ENCODE measurements at places on chromosomes 7 and 10. TPM values are rescaled to one million over a fixed set of nuclear protein-coding genes. Genes with fewer than 3 reads are reported as not detected.

DNA sequence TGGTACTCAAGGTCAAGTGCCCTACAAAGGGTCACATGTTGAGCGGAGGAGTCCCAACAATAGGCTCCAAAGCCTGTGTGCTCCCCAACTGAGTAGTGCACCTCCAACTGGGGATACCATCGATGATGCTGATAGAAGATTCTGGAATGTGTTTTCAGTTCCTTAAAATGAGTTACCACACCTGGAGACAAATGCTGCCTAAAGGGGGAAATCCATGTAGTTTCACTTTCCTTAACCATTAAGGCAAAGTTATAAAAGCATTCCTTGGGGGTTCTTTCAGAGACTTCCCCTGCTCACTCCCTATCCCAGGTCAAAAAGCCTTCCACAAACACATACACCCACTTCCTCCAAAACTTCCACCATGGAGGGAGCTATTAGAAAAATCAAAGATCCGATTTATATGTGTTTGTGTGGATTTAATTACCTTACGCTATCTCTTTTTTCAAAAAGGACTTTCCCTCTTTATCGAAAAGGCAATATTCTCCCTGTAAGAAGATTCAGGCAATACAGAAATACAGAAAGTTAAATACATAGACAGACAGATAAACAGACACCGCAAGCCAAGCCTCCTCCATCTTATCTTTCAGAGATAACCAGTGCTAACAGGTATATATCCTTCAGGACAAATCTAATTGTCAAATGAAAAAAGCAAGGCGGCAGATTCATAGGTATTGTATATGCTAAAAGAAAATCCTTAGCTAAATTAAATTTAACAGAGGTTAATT, 135.9 kb upstream of the ASAH2 start:
- H3K4me1 ChIP-seq, result peaks cover 24% of the 10 kb centered on the region
- H3K4me3 ChIP-seq, result no peak overlapping the region
- H3K27me3 ChIP-seq, result no peaks in the 10 kb centered on the region
- DNase-seq, result no peak
- no peaks in the 10 kb centered on the region for H3K36me3 ChIP-seq
- no peak overlapping the region for H3K27ac ChIP-seq

DNA sequence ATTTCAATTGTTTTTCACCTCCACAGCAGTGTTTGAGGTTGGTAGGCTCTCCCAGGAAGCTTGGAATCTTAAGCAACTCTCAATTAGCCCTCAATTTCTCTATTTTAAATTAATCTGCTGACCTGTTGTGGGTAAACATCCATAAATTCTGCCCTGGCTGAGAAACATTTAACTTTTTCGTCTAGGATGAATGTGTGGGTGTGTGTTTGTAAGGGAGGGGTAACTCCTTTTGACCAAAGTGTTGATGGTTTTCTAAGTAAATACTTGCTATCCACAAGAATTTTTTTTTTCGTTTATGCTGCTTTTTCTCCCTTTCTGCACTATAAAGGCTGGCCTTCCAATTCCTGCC, 973 bp downstream of the PPP3CB start:
- H3K4me1 ChIP-seq, result peaks cover 34% of the 10 kb centered on the region
- DNase-seq, result no peak
- peak overlapping the region; percentile 93 for H3K4me3 ChIP-seq
- no peaks in the 10 kb centered on the region for H3K27me3 ChIP-seq
- no peaks in the 10 kb centered on the region for H3K36me3 ChIP-seq
- peak overlapping the region; percentile 96 for H3K27ac ChIP-seq

- no peaks in the 10 kb centered on the region for H3K36me3 ChIP-seq
- no peak overlapping the region for H3K4me3 ChIP-seq
- no peak overlapping the region for H3K27ac ChIP-seq
- H3K4me1 ChIP-seq, result no peaks in the 10 kb centered on the region
- no peaks in the 10 kb centered on the region for H3K27me3 ChIP-seq
- no peak for DNase-seq
Observed at GRCh38 chr10:27982875-27983543, 15.9 kb downstream of the ODAD2 start.

- no peaks in the 10 kb centered on the region for H3K4me1 ChIP-seq
- no peaks in the 10 kb centered on the region for H3K27me3 ChIP-seq
- no peaks in the 10 kb centered on the region for H3K36me3 ChIP-seq
- no peak overlapping the region for H3K4me3 ChIP-seq
Observed at GRCh38 chr10:2873769-2874168, 193.6 kb upstream of the PFKP start.

DNA sequence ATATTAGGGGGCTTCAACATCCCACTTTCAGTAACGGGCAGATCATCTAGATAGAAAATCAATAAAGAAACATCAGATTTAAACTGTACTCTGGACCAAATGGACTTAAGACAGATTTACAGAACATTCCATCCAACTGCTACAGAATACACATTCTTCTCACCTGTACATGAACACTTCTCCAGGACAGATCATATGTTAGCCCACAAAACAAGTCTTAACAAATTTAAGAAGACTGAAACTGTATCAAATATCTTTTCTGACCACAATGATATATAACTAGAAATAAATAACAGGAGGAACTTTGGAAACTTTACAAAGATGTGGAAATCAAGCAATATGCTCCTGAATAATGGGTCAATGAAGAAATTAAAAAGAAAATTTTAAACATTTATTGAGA, 86.7 kb downstream of the MICU1 start:
- no peaks in the 10 kb centered on the region for H3K36me3 ChIP-seq
- H3K4me1 ChIP-seq, result no peaks in the 10 kb centered on the region
- no peaks in the 10 kb centered on the region for H3K27me3 ChIP-seq
- DNase-seq, result no peak
- H3K4me3 ChIP-seq, result no peak overlapping the region
- no peak overlapping the region for H3K27ac ChIP-seq

- no peaks in the 10 kb centered on the region for H3K36me3 ChIP-seq
- H3K4me3 ChIP-seq, result no peak overlapping the region
- H3K4me1 ChIP-seq, result no peaks in the 10 kb centered on the region
- H3K27ac ChIP-seq, result no peak overlapping the region
Observed at GRCh38 chr7:75842836-75843446, 29.3 kb upstream of the CCL24 start.

DNA sequence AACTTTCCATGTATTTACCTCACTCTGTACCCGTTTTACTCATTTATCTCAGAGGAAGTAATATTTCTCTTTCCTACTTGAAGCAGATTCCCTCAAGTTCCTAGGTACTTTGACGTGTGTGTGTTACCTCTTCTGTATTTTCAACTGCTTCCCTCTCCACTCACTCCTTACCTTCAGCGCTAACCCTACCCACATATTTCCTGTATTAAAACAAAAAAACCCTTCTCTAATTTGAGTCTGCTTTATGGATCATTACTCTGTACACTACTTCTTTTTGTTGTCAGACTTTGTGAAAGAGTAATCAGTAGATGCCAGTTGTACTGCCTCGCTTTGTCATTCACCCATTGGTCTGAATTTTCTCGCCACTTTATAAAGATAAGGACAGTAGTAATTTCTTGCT, 74.0 kb downstream of the CDK13 start:
- peaks cover 12% of the 10 kb centered on the region for H3K4me1 ChIP-seq
- no peaks in the 10 kb centered on the region for H3K36me3 ChIP-seq
- no peaks in the 10 kb centered on the region for H3K27me3 ChIP-seq
- no peak overlapping the region for H3K4me3 ChIP-seq
- H3K27ac ChIP-seq, result no peak overlapping the region
- no peak for DNase-seq

- H3K4me1 ChIP-seq, result no peaks in the 10 kb centered on the region
- no peak overlapping the region for H3K4me3 ChIP-seq
- H3K27me3 ChIP-seq, result no peaks in the 10 kb centered on the region
Observed at GRCh38 chr10:30374353-30374752, 25.3 kb upstream of the MTPAP start.

DNA sequence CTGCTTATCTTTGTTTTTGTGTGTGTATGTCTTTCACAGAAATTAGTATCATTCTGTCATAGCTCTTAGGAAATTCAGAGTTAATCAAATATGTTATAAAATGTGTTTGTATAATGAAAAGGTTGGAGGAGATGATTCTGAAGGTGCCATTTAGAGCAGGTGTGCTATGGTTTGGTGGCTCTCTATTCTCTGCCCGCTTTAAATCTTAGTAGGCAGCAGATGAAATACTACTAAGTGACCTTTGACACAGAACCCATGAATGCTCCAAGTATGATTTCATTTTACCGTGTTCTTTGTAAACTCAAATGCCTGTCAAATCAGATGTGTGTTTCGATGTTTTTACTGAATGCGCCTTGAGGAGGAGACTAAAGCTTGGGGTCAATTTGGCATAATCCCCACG, 24.5 kb downstream of the ZEB1 start:
- no peak overlapping the region for H3K4me3 ChIP-seq
- H3K36me3 ChIP-seq, result no peaks in the 10 kb centered on the region
- DNase-seq, result no peak
- H3K27ac ChIP-seq, result no peak overlapping the region
- H3K27me3 ChIP-seq, result no peaks in the 10 kb centered on the region

DNA sequence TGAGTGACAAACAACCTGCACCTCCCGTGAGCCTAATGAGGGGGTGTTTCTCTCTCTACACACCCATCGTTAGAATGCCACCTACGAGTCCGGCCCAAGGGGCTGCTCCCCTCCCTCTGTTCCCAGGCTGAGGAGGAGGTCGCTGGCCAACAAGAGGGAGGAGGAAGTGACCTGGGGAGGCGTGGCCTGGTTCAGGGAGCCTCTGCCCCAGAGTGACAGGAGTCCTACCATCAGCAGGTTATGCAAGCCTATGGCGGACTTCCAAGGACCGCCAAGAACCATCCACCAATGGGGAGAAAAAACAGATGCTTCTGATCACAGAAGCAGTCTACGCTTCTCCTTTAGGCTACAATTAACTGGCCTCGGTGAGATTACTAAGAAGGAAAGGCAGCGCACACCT, 12.3 kb upstream of the EGFR start:
- H3K27me3 ChIP-seq, result no peaks in the 10 kb centered on the region
- no peaks in the 10 kb centered on the region for H3K36me3 ChIP-seq
- H3K4me3 ChIP-seq, result no peak overlapping the region
- no peak overlapping the region for H3K27ac ChIP-seq
- H3K4me1 ChIP-seq, result no peaks in the 10 kb centered on the region
- DNase-seq, result no peak

DNA sequence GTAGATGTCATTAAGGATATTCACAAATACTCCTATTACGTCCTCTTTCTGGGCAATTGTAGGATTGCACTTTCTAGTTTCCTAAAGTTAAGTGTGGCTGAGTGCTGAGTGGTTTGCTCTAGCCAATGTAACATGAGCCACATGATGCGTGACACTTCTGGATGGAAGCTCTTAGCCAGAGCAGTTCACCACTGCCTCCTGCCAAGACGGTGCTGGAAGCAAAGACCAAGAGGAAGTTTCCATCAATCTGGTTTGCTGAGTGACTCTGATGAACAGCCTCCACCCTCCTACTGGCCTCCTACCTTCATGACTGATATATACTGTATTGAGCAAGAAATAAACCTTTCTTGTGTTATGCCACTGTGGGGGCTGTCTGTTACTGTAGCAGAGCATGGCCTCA, 318.1 kb downstream of the KCNMA1 start:
- H3K27me3 ChIP-seq, result no peaks in the 10 kb centered on the region
- no peak for DNase-seq
- H3K4me1 ChIP-seq, result no peaks in the 10 kb centered on the region

- peak; percentile 93 for DNase-seq
- no peaks in the 10 kb centered on the region for H3K27me3 ChIP-seq
- no peaks in the 10 kb centered on the region for H3K36me3 ChIP-seq
Observed at GRCh38 chr7:37031571-37032257, 307.4 kb upstream of the AOAH start.

GRCh38 chr10:92291616-92291865, 574 bp downstream of the MARCHF5 start:
- no peaks in the 10 kb centered on the region for H3K27me3 ChIP-seq
- peak overlapping the region; percentile 81 for H3K4me3 ChIP-seq
- DNase-seq, result no peak
- H3K27ac ChIP-seq, result peak overlapping the region; percentile 86
- no peaks in the 10 kb centered on the region for H3K36me3 ChIP-seq

GRCh38 chr7:45053401-45053800, 35.4 kb downstream of the NACAD start:
- no peak for DNase-seq
- H3K27me3 ChIP-seq, result no peaks in the 10 kb centered on the region
- no peak overlapping the region for H3K27ac ChIP-seq
- no peaks in the 10 kb centered on the region for H3K4me1 ChIP-seq
- no peak overlapping the region for H3K4me3 ChIP-seq
- no peaks in the 10 kb centered on the region for H3K36me3 ChIP-seq

- peaks cover 18% of the 10 kb centered on the region for H3K4me1 ChIP-seq
- no peaks in the 10 kb centered on the region for H3K27me3 ChIP-seq
- no peak overlapping the region for H3K27ac ChIP-seq
- H3K36me3 ChIP-seq, result no peaks in the 10 kb centered on the region
Observed at GRCh38 chr7:112338786-112339185, 111.5 kb upstream of the IFRD1 start.

- no peaks in the 10 kb centered on the region for H3K36me3 ChIP-seq
- H3K4me3 ChIP-seq, result no peak overlapping the region
- no peak overlapping the region for H3K27ac ChIP-seq
- no peak for DNase-seq
Observed at GRCh38 chr7:106116161-106116704, 4.1 kb upstream of the SYPL1 start.

DNA sequence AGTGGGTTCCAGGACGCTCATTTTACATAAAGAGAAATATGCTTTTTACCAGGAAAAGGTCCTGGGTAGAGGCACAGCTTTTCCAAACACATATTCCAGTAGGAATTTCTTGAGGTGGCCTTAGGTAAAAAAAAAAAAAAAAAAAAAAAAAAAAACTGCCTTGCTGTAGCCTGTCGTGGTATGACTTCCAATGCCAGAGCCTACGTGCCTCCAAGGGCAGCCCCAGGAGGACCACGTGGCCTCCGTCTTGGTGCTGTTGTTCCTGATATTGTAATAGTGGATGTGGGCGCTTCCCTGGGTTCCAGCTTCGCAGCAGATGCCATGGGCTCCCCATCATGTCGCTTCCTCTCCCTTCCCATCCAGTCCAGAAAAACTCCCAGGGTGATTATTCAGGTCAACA, 49.3 kb downstream of the PRKAG2 start:
- H3K4me3 ChIP-seq, result no peak overlapping the region
- no peak for DNase-seq
- H3K27me3 ChIP-seq, result no peaks in the 10 kb centered on the region
- no peaks in the 10 kb centered on the region for H3K36me3 ChIP-seq

- peaks cover 22% of the 10 kb centered on the region for H3K4me1 ChIP-seq
- H3K36me3 ChIP-seq, result no peaks in the 10 kb centered on the region
- no peak for DNase-seq
- H3K27ac ChIP-seq, result peak overlapping the region; percentile 78
- H3K27me3 ChIP-seq, result no peaks in the 10 kb centered on the region
- H3K4me3 ChIP-seq, result no peak overlapping the region
Observed at GRCh38 chr10:92590623-92591549, 2.0 kb upstream of the KIF11 start.

The CYP2E1 gene
- total RNA-seq, result 3.9 TPM

The TUBAL3 gene
- total RNA-seq, result not detected

The ITGB8 gene
- 22.1 TPM for total RNA-seq

The CDC14C gene
- not detected for total RNA-seq

The ARMS2 gene
- total RNA-seq, result not detected

The SPAG6 gene
- not detected for total RNA-seq

The TEX47 gene
- total RNA-seq, result not detected

The MTG1 gene
- total RNA-seq, result 83.7 TPM

The CLDN4 gene
- 76.8 TPM for total RNA-seq

The ADAP1 gene
- total RNA-seq, result 19.7 TPM

The SAMD9L gene
- total RNA-seq, result 6.6 TPM

Measured in body of pancreas (tissue), 4 donors.